ENCODE measurements at places on chromosomes 11 and 22.

GRCh38 chr11:131425285-131425684 is 54.9 kb downstream of the NTM start:
- no peak for DNase-seq

GRCh38 chr11:134349802-134350355 is 18.1 kb downstream of the GLB1L2 start:
- DNase-seq, result no peak

GRCh38 chr22:25494774-25495173 is 69.7 kb upstream of the GRK3 start:
- peak; percentile 56 for DNase-seq

DNA sequence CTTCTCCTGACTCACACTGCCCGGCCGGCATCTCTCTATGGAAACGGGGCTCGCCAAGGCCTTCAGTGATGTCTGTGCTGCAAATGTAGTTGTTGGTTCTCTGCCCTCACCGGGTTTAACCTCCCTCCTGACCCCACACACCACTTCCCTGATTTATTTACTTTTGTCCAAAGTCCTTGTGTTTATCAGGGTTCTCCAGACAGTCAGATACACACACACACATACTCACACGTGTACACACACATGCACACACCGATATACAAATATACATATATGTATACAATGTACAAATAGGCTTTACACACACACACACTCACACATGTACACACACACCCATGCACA is 647.0 kb downstream of the BRD1 start:
- no peak for DNase-seq

DNA sequence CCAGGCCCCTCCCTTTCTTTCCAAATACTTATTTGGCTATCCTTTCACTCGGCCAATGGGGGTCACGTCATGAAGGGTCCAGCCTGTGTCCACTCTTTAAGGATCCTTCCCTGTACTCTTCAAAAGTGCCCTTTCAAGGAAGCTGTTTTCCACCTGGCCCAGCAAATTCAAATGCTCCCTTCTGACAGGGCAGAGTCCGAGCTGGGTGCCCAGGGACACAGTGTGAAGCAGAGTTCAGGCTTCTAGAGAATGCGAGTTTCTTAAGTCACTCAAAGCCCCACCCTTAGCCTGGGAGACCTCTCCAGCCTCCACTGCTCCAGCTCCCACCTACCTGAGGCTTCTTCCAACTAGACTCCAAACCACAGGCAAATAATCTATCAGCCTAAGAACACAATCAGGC is 5.5 kb upstream of the APOA1 start:
- no peak for DNase-seq

- DNase-seq, result no peak
Measured at GRCh38 chr11:125941267-125941618, 4.6 kb upstream of the VSIG10L2 start.

GRCh38 chr11:13327421-13327820 is 49.8 kb downstream of the BMAL1 start:
- no peak for DNase-seq

- DNase-seq, result no peak
Measured at GRCh38 chr11:113331441-113331840, 17.1 kb downstream of the TTC12 start.

- no peak for DNase-seq
Measured at GRCh38 chr11:74142624-74143023, 28.2 kb downstream of the C2CD3 start.

DNA sequence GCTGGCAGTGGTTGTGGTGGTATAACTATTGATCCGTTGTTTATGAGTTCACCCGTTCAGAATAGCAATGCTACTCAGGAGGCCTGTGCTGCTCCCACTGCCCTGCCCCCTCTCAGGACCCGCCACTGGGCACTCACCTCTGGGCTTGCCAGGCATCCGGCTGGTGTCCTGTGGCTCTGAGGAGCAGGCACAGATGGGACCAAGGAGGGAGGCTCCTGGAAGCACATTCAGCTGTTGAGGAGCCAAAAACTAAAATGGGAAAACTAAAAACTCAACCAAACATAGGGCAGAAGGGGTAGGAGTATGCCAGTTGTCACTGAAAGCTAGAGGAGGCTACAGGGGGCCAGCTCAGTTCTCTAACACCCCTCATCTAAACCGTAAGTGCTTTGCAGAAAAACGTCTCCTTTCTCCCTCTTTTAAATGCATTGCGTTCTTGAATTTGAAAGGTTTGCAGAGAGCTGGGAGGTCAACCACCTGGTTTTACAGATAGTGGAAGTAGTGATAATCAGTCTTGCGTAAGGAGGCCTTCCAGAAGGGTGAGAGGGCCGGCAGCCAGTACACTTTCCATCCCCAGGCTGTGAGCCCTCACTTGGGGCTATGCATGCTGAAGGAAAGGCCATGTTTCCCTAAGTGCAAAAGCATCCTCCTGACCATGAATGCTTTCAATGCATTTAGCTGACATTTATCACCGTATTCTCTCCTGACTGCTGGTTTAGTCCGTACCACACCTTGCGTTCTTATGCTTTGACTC is 547.4 kb downstream of the NTM start:
- DNase-seq, result no peak

DNA sequence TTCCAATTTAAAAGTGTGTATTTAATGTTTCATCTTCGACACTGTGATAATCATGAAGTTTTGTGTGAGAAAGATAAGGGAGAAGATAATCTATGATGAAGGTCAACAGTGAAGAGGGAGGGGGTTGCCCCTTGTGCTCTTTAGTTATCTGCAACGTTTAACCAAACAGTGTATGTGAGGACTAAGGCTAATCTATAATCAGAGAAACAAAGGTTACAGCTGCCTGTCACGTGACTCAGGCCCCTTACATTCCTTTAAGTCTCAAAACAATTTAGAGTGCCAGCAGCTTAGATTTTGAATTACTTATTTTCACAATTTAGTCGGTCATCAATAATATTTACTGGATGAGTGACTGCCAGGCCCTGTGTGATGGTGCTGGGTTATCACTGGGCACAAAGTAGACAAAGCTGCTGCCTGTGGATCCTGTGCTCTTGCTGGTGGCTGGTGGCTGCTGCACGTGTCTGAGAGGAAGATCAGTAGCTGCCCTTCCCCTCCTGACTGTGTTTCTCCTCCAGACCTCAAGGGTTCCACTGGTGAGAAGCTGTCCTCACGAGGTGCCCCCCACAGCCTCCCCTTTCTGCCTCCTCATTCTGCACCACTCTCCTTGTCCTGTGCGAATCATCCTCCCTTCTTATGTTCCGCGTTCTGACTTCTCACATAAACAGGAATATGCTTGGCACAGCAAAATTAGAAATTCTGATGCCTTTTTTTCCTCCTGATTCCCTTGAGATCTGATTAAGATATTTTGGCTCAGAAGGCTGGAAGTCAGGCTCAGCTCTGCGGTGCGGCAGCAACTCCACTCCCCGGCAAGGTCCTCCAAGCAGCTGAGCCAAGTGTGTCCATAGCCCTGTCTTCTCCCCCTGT is 331.1 kb upstream of the B3GAT1 start:
- DNase-seq, result no peak

DNA sequence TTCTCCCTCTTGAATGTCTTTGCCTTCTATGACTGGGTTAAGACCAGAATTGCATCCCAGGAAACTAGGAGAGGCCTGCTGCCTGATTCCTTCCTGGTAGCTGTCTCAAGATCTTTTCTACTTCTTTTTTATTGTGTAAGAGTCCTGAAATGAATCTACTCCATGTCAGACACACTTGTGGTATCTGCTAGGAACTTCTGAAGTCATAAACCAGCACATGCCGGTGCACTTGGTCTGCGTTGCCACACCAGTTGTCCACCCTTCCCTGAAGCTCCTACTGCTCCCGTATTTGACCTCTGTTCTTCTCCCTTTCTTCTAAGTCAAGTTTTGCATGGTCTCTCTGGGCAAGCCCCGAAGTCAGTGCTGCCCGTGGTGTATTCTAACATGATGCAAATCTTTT is 644.2 kb downstream of the ETS1 start:
- DNase-seq, result no peak
